ENCODE measurements at places on chromosomes 6 and 20.
A peak's percentile ranks its signal among the peaks of the same experiment; 100 is the strongest.

GRCh38 chr20:63829603-63829944 lies 1.5 kb downstream of the ZBTB46 start:
- ATAC-seq, result peak; percentile 19

- ATAC-seq, result no peak
These were observed 104.8 kb downstream of the CDH26 start for GRCh38 chr20:60063048-60063451.

GRCh38 chr20:63381781-63382431 lies 20.8 kb upstream of the CHRNA4 start:
- no peak for ATAC-seq

DNA sequence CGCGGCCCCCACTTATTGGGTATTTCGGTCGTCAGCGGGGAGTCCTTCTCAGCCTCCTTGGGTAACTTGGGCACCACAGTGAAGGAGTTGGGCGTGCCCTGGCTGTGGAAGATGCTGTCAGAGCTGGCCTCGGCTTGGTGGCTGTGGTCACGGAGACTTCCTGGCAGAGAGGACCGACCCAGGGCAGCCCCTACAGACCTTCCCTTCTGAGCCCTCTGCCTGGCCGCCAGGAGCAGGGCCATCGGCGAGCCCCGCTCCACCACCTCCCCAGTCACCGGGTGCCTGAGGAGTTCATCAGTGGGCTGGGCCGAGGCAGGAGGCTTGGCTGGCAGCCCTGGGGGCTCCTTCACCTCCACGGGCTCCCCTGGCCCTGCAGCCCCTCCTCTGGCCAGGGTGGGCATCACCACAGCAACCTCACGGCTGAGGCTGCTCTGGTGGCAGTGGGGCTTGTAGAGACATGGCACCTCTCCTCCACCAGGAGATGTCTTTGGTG lies 37.2 kb downstream of the C6orf132 start:
- no peak for ATAC-seq

DNA sequence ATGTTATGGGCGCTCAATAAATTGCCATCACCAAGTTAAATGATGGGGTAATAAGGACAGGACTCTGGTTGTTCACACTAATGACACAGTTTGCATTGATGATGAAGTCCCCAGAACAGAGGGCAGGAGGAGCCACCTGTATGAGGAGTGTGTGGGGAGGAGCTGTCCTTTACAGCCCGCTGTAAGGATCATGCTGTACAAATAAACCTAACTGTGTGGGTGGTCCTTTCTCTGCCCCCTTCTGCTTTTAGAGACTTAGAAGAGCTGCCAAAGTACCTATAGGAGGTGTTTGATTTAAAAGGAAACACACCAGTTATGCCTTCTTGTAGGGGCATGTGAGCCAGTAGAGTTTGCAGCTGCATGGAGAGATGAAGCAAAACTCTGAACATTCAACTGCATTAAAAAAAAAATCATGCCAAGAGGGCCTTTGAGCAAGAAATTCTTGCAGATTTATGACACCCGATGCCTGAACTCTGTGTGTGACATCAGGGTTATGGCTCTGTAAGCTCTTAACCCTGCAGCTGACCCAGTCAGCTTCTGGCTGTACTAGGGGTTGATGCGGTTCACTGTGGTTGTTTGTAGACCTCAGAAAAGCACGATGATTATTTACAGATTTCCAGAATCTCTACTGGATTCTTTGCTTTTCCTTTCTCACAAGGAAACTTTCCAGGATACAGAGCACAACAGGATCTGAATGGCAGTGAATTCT lies 67.4 kb downstream of the UST start:
- no peak for ATAC-seq

GRCh38 chr20:35447082-35447789 lies 8.2 kb upstream of the CEP250 start:
- ATAC-seq, result peak; percentile 93

DNA sequence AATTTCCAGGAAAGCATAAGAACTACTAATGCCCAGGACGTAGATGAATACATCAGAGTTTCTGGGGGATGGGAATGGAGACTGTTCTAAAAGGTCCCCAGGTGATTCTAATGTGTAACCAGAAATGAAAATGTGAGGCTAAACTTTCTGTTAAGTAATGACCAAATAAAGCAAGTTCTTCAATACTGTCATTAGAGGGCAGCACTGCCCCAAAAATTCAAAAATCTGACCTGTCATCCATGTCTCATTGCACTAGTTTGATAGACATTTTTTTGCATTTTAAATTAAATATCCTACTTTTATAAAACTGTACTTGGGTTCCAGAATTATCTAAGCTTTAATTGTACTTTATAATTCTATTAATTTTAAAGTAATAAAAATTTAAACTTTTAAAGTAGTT lies 94.9 kb downstream of the RFX6 start:
- ATAC-seq, result no peak

DNA sequence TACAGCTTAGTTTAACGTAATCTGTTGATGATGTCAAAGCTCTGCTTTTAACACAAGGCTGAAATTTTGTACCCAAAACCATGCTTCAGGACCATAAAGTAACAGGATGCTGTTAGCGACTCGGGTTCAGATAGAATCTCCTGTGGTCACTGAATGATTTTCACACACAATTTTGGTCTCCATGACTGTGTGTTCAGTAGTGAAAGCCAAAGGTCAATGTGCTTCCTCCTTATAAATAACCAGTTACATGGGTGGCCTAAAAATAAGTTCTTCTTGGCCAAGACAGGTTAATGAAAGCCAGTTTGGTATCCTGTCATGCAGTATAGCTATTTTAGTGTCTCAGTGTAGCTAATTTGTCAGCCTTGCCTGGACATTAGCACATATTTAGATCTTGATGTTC lies 19.1 kb upstream of the LOC128125822 start:
- no peak for ATAC-seq

DNA sequence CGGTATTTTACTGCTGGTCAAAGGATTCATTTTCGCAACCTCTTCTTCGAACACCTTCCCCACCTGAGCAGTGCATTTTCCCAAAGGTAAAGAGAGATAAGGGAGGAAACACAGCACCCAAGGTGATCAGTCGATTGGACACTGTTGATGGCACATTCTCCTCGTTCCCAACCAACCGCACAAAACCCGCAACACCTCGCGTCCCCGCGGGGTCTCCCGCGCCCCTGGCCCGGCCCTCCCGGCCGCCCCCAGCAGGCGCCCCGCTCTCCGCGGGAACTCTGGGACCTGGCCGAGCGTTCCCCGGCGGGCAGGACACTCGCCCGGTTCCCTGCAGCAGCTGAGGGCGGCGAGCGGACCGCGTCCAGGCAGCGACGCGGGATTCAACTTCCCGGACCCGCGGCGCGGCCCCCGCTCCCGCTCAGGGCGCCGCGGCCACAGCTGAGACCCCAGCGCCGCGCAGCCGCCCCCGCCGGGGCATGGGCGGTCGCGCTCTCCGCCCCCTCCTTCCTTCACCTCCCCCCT lies 506 bp downstream of the RGS17 start:
- no peak for ATAC-seq

DNA sequence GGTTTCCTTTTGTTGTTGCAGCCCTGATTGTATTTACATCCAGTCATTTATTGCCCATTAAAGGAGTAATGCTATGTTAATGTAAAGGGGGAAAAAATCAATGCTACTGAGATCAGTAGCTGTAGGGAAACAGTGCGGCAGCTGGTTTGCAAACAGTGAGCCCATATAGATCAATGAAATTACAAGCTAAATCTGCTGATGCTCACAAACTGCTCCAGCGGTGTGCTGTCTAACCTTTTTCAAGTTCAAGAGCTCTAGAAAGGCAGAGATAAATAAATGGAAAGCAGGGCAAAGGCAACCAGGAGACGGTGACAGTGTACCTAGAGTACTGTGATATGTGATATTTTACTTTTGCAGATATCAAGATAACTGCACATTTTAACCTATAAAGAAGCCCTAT lies 449.0 kb upstream of the MMS22L start:
- ATAC-seq, result no peak

DNA sequence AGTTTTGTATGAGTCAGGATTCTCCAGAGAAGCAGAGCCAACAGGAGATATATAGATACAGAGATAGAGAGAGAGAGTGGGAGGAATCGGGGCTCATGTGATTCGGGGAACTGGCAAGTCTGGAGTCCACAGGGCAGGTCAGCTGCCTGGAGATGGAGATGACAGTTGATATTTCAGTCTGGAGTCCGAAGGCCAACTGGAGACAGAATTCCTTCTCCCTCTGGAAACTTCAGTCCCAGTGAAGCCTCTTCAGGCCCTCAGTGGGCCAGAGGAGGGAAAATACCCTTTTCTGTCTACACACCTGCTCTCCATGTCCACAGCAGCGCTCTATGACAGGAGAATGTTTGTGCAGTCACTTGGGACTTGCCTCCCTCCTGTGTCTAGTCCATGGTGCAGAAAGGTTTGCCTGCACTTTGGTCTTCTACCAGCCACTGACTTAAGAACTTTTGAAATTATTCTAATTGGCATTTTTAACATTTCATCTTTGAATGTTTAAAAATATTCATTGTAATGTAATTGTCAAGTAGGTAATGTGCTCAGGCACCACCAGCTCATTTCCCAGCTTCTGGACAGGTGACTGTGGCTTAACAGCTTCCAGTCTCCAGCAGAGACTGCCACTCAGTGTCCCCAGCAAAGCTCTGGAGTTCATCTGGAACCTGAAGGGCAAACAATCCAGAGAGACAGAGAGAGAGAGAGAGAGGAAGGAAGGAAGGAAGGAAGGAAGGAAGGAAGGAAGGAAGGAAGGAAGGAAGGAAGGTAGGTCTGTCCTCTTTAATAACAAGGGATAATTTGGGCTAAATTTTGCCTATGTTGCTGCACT lies 43.8 kb upstream of the AFDN start:
- ATAC-seq, result no peak

DNA sequence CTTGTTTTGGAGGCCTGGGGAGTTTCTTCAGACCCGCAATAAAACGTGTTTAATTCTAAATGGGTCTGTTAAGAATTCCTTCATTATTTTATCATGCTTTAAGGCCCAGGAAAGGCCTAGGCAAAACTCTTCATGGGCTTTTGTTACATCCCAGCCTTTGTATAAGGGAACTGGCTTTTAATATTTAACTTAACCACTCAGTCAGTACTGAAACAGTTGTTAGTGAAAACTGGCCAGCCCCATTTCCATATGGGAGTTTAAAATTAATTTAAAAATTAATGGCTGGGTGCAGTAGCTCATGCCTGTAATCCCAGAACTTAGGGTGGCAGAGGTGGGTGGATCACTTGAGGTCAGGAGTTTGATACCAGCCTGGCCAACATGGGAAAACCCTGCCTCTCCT lies 213.2 kb upstream of the FKBP1C start:
- no peak for ATAC-seq

- no peak for ATAC-seq
These were observed 148.7 kb downstream of the PRL start for GRCh38 chr6:22147921-22148776.

DNA sequence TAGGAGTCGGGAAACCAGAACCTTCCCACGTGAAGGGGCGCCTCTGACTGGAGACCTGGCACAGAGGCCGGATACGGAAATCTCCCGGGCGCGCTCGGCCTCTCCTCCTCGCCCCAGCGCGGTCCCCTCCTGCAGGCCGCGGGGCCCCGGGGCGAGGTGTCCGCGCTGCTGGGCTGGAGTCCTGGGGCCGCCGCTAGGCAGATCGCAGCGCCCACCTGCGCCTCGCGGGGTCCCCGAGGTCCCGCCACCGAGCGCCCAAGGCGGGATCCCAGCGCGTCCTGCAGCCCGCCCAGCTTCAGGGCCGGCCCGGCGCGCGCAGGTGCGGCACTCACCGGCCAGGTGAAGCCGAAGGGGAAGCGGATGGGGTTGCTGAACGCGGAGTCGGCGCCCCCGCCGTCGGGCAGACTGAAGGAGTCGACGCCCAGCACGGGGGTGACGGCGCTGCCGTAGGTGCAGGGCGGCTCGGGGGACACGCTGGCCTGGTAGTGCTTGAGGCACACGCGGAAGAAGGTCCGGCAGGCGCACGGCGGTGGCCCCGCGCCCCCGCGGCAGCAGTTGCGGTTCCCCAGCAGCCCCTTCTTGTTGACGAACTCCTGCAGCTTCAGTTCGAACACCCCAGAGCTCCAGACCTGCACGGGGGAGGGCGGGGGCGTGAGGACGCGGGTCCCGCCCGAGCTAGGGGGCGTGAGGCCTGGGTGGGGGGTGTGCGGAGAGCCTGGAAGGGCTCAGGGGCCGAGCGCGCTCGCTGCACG lies 1.5 kb downstream of the DLL1 start:
- peak; percentile 8 for ATAC-seq

- ATAC-seq, result no peak
These were observed 66.1 kb downstream of the PRND start for GRCh38 chr20:4787820-4788219.

GRCh38 chr6:89501222-89501621 lies 68.3 kb downstream of the ANKRD6 start:
- ATAC-seq, result no peak

- ATAC-seq, result no peak
These were observed 56.6 kb upstream of the CITED2 start for GRCh38 chr6:139430899-139431601.

DNA sequence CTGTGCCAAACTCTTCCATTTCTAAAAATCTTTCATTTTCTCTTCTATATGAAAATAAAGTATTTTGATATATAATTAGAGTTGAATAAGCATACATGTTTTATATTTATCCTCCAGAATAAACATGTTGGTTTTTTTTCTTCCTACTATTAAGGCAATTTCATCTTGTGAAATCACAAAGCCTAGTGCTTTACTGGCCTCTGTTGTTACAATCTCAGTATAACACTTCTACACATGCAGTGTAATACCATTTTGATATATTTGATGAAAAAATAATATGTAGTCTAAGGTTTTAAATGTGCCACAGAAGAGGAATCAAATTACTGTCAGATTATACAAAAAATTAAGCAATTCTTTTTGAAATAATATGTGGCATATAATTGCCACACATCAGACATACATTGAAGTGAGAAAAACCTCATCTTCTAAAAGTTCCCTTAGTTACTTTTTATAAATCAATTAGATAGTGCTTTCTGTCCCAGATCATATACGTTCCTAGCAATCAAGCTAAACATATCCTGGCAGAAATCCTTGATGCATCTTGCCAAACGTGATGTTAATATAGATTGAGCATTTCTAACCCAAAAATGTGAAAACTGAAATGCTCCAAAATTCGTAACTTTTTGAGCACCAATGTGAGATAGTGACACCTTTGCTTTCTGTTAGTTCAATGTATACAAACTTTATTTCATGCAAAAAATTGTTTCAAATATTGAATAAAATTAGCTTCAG lies 225.1 kb upstream of the MANEA start:
- ATAC-seq, result no peak

GRCh38 chr6:125671323-125671722 lies 78.1 kb upstream of the HEY2 start:
- ATAC-seq, result no peak

GRCh38 chr6:56729719-56730118 lies 87.0 kb upstream of the DST start:
- ATAC-seq, result no peak

DNA sequence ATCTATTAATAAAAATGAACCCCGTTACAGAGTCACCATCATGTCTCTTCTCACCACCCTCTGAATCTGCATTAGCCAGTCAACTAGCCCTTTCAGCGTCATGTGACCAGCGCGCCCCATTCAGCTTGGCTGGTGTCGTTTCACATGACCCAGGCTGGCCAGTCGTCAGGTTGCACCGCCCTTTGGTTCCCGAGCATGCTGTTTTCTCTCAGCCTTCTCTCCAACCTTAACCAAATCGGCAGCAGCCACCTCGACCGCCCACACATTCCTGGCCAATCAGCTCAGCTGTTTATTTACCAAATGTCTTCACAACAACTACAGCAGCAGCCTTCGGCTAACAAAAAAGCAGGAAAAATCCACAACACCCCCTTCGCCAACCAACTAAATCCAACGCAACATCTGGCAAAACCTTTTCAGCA lies 5.6 kb downstream of the SRSF3 start:
- peak; percentile 89 for ATAC-seq
